Melanocyte of skin (primary cell): ENCODE measurements at places on chromosomes 2 and 18. TPM values are rescaled to one million over a fixed set of nuclear protein-coding genes. Genes with fewer than 3 reads are reported as not detected.

The FSHR gene
- total RNA-seq = not detected in 2 replicates

The ATL2 gene
- total RNA-seq = 55.4 and 55.6 TPM in 2 replicates

The EPB41L3 gene
- total RNA-seq = 161 and 167 TPM in 2 replicates

The RAB17 gene
- 17.2 and 59.6 TPM in 2 replicates for total RNA-seq

The POU3F3 gene
- total RNA-seq = 0.31 TPM in 1 of 2 replicates, not detected in the other

The RNU2-63P gene
- total RNA-seq = not detected in 2 replicates

The PARD6G gene
- 9.7 and 19.6 TPM in 2 replicates for total RNA-seq

The LRATD1 gene
- total RNA-seq = under 0.01 TPM in 2 replicates

The SOX11 gene
- under 0.01 and 0.33 TPM in 2 replicates for total RNA-seq

The STARD6 gene
- not detected in 2 replicates for total RNA-seq

The FBXO36 gene
- total RNA-seq = 4.1 and 5.5 TPM in 2 replicates

The ALPG gene
- total RNA-seq = not detected in 2 replicates

The NR4A2 gene
- total RNA-seq = 2.8 and 3.6 TPM in 2 replicates

The SMYD1 gene
- total RNA-seq = 0.15 TPM in 1 of 2 replicates, not detected in the other

The RAB27B gene
- 0.34 and 0.36 TPM in 2 replicates for total RNA-seq

The RPS27A gene
- total RNA-seq = 410 and 556 TPM in 2 replicates

The CCDC141 gene
- total RNA-seq = not detected in 2 replicates

The EFHD1 gene
- 0.34 and 2.9 TPM in 2 replicates for total RNA-seq

The KCNG2 gene
- not detected in 2 replicates for total RNA-seq

The HAAO gene
- 0.69 and 0.73 TPM in 2 replicates for total RNA-seq

The TDRD15 gene
- total RNA-seq = not detected in 2 replicates
